Activated CD4-positive, alpha-beta T cell treated with anti-CD3 and anti-CD28 coated beads, Interleukin-2, amount 10 ng/mL, durations not matched to agents 24 days and 14 days (primary cell): ENCODE measurements at places on chromosomes 13 and 19. TPM values are rescaled to one million over a fixed set of nuclear protein-coding genes. Genes with fewer than 3 reads are reported as not detected.

- H3K27ac ChIP-seq: no peak overlapping the region
- H3K27me3 ChIP-seq: peaks cover 11% of the 10 kb centered on the region
- no peaks in the 10 kb centered on the region for H3K36me3 ChIP-seq
- no peak for DNase-seq
- no peak overlapping the region for H3K4me3 ChIP-seq
Observed at GRCh38 chr13:76783798-76784197, 102.4 kb downstream of the KCTD12 start.

DNA sequence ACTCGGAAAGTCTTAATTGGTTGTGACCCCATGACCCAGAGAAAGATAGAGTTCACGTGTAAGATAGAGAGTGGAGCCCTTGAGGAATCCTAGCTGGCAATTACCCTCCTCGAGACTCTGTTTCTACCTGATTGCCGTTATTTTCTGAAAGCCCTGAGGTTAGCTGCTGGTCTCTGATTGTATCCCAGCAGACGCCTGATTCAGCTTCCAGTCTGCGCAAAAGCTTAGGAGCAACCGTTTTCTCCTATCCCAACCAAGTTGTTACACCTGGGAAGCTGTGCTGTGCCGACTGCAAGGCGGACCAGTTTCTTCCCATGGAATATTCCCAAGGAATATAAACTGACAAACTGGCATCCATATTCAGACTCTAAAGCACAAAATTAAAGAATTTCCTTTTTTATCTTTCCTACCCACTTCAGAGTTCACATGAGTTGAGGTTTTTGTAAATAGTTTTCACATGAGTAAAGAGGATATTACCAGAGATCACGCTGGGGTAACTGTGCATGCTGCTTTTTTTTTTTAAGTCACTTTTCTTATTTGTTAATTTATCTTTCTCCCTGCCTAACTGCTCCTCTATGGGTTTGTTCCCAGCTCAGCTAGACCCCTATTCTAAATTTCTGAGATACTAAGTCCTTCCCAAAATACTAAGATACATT, 1.5 kb upstream of the TRPC4 start:
- H3K4me1 ChIP-seq: peaks cover 3% of the 10 kb centered on the region
- no peak overlapping the region for H3K27ac ChIP-seq
- H3K4me3 ChIP-seq: no peak overlapping the region
- no peak for DNase-seq

The PRKCG gene
- not detected in 2 replicates for total RNA-seq

The GIPC1 gene
- 39.9 and 40.1 TPM in 2 replicates for total RNA-seq

The CEACAM4 gene
- total RNA-seq: not detected in 2 replicates
